Spinal cord (tissue), 10 donors: ENCODE measurements at places on chromosomes 1 and 21. TPM values are rescaled to one million over a fixed set of nuclear protein-coding genes. Genes with fewer than 3 reads are reported as not detected.

GRCh38 chr1:167252986-167253385 is 32.3 kb downstream of the POU2F1 start:
- no peak for DNase-seq

The LCE1D gene
- total RNA-seq, result not detected

- no peak for DNase-seq
Observed at GRCh38 chr1:185857442-185857841, 123.3 kb downstream of the HMCN1 start.

GRCh38 chr1:203592156-203592555 is 34.5 kb upstream of the ATP2B4 start:
- peak; percentile 50 for DNase-seq

DNA sequence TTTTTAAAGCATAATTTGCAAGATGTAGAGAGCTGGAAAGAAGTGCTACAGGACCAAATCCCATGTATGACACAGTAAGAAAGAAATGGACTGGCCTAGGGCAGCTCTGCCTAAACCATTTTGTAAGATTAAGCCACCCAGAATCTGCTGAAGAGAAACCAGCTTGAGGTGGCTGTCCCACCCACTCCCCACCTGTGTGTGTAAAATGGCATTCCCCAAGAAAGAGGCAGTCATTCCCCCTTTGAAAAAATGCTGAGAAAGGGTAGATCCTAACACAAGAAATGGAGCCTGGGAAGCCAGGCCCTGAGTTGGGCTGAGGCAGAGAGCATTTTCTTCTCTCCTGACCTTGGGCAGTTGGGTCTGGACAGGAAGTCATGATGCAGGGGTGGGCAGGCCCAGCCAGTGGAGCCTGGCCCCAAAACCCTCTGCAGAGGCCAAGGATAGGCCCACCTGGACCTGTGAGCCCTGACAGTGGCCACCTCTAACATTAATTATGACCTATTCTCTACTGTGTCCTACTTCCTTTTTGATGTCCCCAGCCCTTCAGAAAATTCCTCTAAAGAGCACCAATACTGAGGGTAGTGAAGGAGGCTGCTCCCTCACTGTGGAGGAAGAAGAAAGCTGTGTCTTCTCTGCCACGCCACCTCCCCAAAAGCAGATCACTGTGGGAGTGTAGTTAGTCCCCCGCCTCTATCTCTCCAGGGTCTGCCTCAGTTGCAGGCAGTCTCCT is 94.0 kb downstream of the EDEM3 start:
- no peak for DNase-seq

DNA sequence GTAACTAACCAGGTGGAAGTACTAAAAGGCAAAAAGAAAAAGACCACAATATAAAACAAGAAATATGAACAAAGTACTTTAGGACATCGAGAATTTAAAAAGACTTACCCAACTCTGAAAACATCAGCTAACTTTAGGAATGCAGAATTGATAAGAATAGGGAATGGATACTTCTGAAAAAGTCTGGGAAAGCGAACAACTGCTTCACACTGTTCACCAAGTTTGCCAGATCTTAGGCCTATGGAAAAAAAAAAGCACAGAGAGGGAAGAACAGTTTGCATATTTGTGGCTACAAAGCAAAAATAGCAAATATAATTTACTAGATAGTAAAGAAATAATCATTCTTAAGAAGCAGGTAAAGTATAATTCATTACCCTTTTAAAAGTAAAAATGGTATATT is 14.4 kb downstream of the INTS7 start:
- DNase-seq, result no peak

The RGS4 gene
- total RNA-seq, result 148 TPM

The ZFP69B gene
- total RNA-seq, result 8.6 TPM

- no peak for DNase-seq
Observed at GRCh38 chr1:151056149-151056548, 3.3 kb downstream of the CDC42SE1 start.

GRCh38 chr1:52836035-52836434 is 6.5 kb upstream of the ZYG11A start:
- DNase-seq, result no peak

The OR2L2 gene
- total RNA-seq, result 0.50 TPM

- no peak for DNase-seq
Observed at GRCh38 chr1:3500265-3500835, 45.9 kb downstream of the ARHGEF16 start.

DNA sequence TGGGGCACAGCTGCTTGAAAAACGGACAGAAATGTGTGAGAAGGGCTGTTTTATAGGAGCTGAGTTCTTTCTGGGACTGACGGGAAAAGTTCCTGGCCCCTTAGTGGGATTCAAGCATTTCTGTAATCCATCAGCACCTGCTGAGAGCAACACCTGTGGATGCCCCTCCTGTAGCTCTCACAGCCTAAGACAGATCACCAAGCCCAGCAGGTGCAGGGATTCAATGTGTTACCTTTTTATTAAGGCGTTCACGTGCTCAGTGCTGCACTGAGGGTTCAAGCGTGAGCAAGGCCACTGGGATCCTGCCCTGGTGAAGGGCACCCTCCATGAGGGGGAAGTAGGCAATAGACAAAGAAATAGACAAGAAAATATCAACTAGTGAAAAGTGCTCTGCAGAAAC is 14.9 kb downstream of the OLFML2B start:
- no peak for DNase-seq

The MAP1LC3C gene
- total RNA-seq, result 3.7 TPM

DNA sequence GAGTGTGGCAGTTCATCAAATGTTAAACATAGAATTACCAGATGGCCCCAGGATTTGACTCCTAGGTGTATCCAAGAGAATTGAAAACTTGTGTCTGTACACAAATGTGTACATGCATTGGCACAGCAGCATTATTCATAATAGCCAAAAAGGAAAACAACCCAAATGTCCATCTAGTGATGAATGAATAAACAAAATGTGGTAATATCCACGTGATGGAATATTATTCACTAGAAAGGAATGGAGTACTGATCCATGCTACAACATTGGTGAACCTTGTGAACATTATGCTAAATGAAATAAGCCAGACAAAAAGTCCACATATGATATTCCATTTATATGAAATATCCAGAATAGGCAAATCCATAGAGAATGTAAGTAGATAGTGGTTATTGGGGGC is 77.7 kb downstream of the RAVER2 start:
- no peak for DNase-seq

DNA sequence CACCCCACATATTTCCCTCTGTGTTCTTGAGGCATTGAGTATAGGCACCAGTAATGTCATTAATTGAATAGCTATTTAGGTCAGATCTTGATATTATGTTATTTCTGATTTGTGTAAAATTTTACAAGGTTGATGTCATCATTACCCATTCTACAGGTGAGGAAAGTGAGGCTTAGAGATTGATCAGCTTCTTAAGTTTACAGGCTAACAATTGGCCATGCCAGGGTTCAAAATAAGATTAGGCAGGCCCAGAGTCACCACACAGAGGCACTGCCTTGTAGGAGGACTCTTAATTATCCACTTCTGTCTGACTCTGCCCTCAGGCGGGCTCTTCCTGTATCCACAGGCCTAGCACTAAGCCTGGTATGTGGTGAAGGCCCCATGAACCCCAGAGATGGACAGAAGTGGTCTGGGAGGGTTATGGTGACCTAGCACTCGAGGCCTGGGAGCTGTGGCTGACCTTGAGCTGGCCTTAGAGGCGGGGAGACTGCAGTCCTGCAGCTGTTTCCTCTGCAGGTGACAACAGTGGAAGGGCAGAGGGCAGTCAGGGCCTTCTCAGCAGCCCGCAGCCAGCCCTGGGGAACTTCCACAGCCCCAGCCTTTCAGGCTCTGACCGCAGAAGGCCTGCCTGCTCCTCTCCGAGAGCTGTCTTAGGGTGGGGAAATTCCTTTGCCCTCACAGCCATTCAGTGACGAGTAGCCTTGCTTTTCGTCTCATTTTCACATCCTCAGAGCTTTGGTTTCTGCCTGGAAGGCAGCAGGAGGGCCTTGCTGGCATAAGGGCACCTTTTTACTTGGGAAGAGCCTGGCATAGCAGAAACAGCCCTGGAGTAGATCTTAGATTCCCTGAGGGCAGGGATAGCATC is 12.2 kb downstream of the ZDHHC18 start:
- DNase-seq, result no peak

DNA sequence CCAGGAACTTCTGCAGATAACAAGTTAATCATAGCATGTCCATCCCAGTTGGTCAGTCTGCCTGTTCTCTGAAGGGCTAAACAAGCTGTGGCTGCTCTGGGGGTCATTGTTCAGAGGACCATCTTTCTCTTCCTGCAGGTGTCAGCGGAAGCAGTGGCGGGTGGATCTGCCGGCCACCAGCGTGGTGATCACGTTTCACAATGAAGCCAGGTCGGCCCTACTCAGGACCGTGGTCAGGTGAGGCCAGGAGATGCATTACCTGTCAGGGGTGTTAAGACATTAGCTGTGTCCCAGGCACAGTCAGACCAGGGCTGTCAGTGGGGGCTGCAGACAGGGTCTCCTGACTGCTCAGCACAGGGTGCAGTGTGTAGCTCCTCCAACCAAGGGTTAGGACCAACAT is 168.8 kb downstream of the GALNT2 start:
- no peak for DNase-seq
